ENCODE measurements at places on chromosomes 12 and 14. TPM values are rescaled to one million over a fixed set of nuclear protein-coding genes. Genes with fewer than 3 reads are reported as not detected.

Gene TAOK3
- 7.5 TPM for polyA plus RNA-seq

Gene CACNA1C
- 0.26 TPM for polyA plus RNA-seq

Gene NOC4L
- 28.4 TPM for polyA plus RNA-seq

Gene KRT77
- polyA plus RNA-seq = 0.01 TPM

Gene TTC9
- polyA plus RNA-seq = 6.6 TPM

Gene NDRG2
- polyA plus RNA-seq = 328 TPM

Gene TAC3
- polyA plus RNA-seq = not detected

DNA sequence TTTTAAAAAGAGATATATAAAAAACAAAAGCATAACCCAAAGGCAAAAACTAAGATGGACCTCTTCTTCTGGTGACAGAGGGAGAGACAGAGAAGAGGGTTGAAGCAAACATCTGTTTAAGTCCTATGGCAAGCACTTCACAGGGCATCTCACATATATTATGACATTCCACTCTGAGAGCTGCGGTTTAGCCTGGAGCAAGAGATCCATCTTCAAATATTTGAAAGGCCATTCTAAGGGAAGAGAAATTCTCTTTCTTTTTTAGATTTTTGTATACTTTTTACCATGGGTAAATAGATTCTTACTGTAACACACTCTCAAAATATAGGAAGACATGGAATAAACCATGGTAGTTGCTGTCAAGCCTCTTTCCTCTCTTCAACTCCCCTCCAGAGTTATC, 204.1 kb downstream of the GXYLT1 start:
- DNase-seq = no peak

DNA sequence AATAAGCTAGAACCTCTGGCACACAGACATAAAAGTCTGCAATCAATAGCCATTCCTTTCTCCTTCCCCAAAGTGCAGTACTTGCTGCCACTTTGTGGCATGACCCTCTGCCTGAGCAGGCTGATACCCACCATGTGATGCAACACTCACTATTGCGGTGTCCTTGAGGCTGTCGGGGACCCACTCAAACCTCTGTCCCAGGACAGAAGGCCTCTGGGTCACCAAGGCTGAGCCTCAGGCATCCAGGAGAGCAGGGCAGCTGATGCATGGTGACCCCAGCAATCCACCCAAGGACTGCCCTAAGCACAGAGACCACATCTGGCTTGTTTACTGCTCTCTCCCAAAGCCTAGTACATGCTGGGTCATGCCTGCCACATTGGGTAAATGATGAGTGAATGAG, 114.2 kb downstream of the DPF3 start:
- DNase-seq = no peak

DNA sequence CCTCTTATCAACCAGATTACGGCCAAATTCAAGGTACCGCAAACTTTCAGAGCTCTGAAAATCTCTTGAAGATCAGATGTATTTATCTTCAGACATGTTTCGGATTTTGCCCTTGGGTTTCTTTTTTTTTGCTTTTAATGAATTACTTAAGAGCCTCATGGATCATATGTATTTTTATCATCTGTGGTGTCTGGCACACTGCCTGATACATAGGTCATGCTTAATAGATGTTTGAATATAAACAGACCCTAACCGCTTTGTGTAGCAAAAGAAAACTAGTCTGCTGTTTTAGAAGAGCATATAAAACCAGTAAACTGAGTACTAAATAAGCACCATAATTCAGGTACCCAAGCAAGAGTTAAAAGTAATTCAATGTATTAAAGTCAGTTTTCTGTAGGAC, 20.1 kb upstream of the TBK1 start:
- DNase-seq = no peak

GRCh38 chr12:65526311-65526710, 247.8 kb downstream of the MSRB3 start:
- no peak for DNase-seq

- peak; percentile 23 for DNase-seq
Measured at GRCh38 chr12:124299628-124300388, 4.9 kb downstream of the RFLNA start.

- DNase-seq = no peak
Measured at GRCh38 chr12:121701667-121702277, 10.8 kb upstream of the TMEM120B start.

DNA sequence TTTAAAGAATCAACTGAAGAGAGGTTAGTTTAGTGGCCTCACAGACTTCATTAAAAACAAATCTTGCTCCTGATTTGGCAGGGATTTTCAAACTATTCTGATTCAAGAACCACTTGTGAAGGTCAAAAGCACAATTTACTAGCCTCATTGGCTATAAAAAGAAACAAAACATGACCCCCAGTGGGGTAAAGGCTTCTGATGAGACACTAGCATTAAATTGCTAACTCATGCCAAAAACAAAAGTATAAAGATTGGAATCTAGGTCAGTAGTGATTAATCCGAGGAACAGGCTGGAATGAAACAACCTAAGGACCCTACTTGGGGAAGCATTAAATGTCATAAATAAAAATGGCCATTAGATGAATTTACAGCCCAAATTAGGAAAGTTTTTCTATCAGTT, 312.3 kb downstream of the PAWR start:
- no peak for DNase-seq

Measured in psoas muscle (tissue), 8 donors.